ENCODE measurements at places on chromosomes 5 and 9. TPM values are rescaled to one million over a fixed set of nuclear protein-coding genes. Genes with fewer than 3 reads are reported as not detected.
A peak's percentile ranks its signal among the peaks of the same experiment; 100 is the strongest.

DNA sequence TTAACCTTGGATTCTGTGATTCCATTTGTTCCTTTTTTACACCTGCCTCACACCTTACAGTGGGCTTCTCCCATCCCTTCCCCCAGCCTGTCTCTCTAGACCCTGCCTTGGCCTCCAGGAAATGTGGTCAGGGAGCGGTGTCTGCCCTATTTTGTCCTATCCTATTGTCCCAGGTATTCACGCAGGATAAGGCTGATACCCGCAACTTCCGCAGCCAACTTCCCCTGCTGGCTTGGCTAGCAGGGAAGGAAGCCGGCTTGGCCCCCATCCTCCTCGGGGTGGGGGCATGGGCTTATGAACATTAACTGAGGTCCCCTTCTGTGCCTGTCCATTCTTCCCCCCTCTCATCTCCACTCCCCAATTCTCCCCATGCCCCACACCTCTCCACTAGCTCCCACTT, 3.5 kb downstream of the CSF1R start:
- no peak for DNase-seq

Gene EIF4E1B
- not detected for total RNA-seq

DNA sequence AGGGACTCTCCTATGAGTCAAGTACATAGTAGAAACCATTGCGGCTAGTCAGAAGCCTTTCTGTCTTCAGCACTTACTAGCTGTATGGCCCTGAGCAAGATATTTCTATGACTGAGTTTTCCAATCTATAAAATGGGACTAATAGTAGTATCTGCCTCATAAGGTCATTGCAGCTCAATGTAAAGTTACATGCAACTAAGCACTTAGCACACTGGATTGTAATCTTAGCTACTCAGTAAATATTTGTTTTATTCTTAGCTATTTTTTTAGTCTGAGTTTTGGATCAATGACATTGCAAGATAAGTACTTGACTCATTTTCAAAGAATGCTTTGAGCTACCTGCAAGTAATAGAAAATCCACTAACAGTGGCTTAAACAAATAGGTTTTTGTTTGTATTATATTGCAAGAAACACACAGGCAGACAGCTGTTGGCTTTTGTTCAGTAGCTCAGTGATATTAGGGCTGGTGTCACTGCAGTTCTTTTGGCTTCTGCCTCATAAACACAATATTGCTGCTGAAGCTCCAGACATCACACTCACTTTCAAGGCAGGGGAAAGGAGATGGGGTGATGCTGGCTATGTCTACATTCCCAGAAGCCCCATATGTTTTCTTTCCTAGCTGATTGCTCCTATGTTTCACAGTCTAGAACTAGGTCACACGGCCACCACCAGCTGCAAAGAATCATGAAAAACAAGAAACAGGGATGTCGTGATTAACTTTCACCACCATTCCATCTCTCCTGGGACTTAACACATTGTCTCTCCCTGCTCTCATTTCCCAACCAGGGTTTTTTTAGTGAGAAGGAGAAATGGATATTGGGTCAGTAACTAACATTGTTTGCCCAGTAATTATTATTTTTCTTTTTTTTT, 26.9 kb upstream of the FAT2 start:
- no peak for DNase-seq

DNA sequence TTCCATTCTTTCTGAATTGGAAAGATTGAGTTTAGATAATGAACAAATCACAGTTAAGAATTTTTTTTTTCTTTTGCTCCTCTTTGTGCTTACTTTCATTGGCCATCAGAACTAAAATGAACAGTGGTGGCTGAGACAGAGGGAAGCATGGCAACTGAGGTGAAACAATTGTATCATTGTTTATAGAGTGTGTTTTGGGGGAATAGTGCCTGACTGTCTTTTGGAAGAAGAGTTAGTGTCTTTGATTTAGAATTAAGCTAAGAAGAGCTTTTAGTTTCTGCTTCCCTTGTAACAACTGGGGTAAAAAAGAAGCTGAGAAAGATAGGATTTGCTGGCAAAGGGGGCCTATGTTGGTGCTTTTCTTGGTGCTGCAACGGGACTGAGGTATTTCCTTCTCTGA, 24.0 kb downstream of the HSD17B4 start:
- no peak for DNase-seq

DNA sequence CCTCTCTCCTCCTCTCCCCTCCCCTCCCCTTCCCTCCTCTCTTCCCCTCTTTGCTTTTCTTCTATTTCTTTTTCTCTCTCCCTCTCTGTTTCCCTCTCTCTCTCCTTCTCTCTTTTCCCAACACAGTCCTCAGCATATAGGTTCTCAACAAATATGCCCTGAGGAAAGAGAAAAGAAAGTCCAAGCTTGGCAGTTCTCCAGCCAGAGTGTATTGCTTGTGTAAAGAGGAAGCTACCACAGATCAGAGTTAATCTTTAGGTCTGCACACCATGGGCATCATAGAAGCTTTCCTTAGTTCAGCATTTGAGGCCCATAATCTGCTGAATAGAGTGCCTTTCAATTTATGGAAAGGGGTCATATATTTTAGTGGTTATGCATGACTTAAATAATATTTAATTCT, 382.8 kb upstream of the WWC1 start:
- no peak for DNase-seq

Gene GPR21
- total RNA-seq, result 8.8 TPM

- peak; percentile 70 for DNase-seq
Observed at GRCh38 chr9:135504262-135505243, 4.1 kb downstream of the MRPS2 start.

DNA sequence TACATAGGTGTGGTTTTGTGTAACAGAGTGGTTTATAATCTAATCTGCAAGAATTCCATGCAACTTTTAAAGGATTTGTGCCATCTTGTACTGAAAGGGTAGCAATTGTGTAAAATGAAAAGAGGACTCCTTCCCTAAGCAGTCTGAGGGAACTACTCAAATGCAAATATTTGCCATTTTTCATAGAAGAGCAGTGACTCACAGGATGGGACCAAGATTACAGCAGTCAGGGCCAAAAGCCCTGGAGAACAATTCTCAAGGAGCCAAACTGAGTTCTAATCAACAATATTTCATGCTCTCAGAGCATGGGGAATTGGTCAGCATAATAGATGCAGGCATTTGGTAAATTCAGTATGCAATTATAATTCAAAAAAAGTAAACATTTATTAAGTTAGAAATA, 495.8 kb downstream of the CHSY3 start:
- no peak for DNase-seq

GRCh38 chr5:30100148-30100713, 1093.3 kb upstream of the CDH6 start:
- DNase-seq, result no peak

Gene CYSTM1
- total RNA-seq, result 44.7 TPM

Gene RASEF
- total RNA-seq, result 0.06 TPM

DNA sequence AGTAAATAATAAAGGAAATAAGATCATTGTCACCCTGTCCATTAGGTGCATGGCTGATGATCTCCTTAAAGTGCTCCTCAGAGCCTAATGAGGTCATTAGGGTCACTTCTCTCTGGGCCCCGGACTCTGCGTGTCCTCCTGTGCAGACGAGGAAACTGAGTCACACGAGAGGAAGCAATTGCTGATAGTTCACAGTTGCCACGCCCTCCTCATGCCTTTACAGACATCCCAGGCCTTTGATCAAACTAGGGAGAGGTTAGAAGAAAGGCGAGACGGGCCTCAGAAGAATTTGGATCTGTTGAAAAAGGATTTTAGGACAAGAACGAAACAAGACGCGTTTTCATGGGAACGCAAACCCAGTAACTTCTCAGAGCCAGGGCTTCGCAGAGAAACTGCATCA, 32.0 kb upstream of the MSX2 start:
- no peak for DNase-seq

Gene PAPPA
- 16.6 TPM for total RNA-seq

Gene CYLC2
- not detected for total RNA-seq

DNA sequence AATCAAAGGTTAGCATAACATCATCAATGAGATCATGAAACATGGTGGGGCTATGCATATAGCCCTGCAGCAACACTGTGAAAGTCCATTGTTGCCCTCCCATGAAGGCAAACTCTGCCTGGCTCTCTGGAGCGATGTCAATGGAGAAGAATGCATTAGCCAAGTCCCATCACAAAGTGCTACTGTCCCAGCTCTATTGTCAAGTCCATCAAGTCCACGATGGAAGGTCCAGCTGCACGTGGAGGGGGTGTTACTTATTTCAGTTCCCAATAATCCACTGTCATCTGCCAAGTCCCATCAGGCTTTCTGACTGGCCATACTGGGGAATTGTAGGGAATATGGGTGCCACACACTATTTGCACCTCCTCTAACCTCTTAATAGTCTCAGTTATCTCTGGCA, 10.8 kb downstream of the DMAC1 start:
- DNase-seq, result no peak

- DNase-seq, result no peak
Observed at GRCh38 chr5:168879929-168880328, 300.8 kb upstream of the PANK3 start.

DNA sequence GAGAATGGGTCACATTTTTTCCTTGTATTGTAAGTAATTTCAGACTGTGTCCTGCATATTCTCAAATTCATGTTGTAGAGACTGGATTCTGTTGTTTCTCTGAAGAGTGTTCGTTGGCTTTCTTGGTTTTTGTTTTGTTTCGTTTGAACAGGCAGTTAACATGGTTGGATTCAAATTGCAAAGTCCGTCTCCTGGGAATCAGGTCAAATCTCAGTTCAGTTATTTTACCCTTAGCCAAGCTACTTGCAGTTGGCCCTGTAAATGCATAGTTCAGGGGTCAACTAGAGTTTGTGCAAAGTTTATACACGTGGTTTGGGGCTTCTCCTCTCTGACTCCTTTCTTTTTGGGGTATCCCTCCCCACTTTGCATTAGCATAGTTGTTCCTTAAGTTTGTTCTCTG, 21.7 kb upstream of the FBXW11 start:
- DNase-seq, result no peak

Gene TRPM3
- 5.7 TPM for total RNA-seq

DNA sequence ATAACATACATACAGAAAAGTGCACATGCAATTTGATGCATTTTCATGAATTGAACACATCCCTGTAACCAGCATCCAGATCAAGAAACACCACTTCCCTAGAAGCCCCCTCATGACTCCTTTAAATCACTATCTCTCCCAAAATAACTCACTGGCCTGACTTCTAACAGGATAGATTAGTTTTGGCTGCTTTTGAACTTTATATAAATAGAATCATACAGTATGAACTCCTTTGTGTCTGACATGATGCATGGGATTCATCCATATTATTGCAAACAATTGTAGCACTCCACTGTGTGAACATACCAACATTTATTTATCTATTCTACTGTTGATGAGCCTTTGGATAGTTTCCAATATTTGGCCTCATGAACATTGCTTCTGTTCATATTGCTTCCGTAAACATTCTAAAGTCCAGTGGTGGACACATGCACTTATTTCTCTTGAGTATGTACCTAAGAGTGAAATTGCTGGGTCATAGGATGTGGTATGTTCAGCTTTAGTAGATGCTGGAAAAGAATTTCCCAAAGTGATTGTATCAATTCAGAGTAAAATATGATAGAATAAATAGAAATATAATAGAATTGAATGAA, 148.7 kb upstream of the GDNF start:
- DNase-seq, result no peak

Gene PTPRD
- 92.0 TPM for total RNA-seq

Gene UGT3A1
- not detected for total RNA-seq

GRCh38 chr9:107137495-107138202, 145.4 kb upstream of the RAD23B start:
- DNase-seq, result no peak

GRCh38 chr5:1709171-1709803, 90.3 kb downstream of the MRPL36 start:
- no peak for DNase-seq

DNA sequence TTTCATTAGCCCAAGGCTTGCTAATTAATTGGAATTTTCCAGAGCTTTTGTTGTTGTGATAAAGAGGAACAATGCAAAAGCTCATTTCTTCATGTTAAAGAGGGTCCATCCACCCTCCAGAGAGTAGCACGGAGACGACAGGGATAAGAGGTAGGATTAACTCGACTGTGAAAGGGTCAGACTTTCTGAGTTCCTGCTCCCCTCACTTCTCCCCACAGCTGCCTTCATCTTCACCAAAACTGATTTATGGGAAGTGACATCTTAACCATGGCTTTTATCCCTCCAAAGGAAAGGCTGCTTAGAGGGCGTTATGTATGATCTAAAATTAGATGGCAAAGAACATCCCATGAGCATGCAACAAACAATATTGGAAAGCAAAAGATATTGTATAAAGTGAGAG, 135.5 kb downstream of the GLIS3 start:
- DNase-seq, result no peak

DNA sequence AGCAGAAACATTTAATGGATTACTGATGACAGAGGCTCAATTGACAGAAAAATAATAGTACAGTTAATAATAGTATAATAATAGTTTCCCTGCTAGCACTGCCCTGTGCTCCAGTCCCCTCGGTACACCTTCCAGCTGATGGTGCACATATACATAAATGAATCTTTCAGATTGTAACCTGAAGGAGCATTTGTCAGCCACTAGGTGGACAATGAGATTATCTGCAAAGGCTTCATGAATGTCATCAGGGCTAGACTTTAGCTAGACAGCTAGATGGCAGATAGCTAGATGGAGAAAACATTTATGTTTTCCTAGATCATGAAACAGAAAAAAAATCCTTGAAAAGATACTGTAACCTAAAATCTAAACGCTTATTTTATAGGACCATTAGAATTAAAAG, 304.4 kb upstream of the SMC2 start:
- DNase-seq, result no peak

DNA sequence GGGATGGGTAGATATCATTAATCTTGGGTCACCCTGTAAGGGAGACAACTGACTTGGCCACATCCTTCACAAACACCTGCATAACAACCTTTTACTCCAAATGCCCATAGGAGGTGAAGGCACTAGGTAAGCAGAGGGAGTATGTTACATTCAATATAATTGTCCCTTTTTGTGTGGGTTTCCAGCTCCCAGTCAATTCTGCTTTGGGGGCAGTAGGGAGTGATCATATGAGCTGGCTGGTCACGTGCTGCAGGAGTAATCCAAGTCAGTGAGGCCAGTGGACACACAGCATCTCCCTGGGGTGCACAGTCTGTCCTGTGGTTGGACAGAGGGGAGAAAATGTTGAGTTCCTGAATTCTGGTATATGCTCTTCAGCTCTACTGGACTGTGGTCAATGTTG, 1.2 kb upstream of the AGXT2 start:
- no peak for DNase-seq

Gene SLC36A1
- total RNA-seq, result 19.0 TPM

- no peak for DNase-seq
Observed at GRCh38 chr9:19281801-19282200, 51.3 kb downstream of the DENND4C start.

GRCh38 chr9:120905315-120906164, 21.1 kb downstream of the TRAF1 start:
- no peak for DNase-seq

GRCh38 chr5:139837711-139838380, 42.2 kb downstream of the PSD2 start:
- DNase-seq, result no peak

DNA sequence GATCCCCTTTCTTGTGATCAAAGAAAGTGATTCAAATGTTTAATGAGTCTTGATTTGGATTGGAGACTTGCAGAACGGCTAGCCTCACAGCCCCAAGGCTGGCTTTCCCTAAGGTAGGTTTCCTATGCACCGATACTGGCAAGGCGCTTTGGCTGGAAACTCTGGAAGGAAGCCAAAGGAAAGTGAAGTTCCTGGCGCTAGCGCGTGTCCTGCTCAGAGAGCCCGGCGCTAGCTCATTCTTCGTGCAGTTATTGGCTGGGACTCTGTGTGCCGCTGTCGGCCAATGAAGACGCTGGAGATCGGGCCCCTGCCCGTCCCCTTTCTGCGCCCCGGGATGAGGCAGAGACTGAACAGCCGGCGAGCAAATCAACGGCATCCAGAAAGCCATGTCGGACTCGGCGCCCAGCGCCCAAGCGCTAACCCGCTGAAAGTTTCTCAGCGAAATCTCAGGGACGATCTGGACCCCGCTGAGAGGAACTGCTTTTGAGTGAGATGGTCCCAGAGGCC, at the start of gene PCDHGC3:
PCDHGC3 (plus strand) TSS at position 342 of the 507 bp plus-strand sequence; CDS start at position 493, 151 bp downstream.
- DNase-seq, result peak; percentile 95

All from aorta (tissue), 5 donors.